Upper lobe of right lung (tissue), 1 donor: ENCODE measurements at places on chromosomes 5 and 9. TPM values are rescaled to one million over a fixed set of nuclear protein-coding genes. Genes with fewer than 3 reads are reported as not detected.

GRCh38 chr5:159409801-159410200 lies 79.5 kb upstream of the IL12B start:
- no peak overlapping the region for H3K27ac ChIP-seq
- no peak overlapping the region for H3K4me3 ChIP-seq
- no peaks in the 10 kb centered on the region for H3K36me3 ChIP-seq
- DNase-seq: no peak

- H3K27me3 ChIP-seq: no peaks in the 10 kb centered on the region
- no peaks in the 10 kb centered on the region for H3K4me1 ChIP-seq
- DNase-seq: no peak
- no peaks in the 10 kb centered on the region for H3K36me3 ChIP-seq
- H3K4me3 ChIP-seq: no peak overlapping the region
Observed at GRCh38 chr5:56516441-56516840, 283.3 kb upstream of the ANKRD55 start.

GRCh38 chr5:83378624-83379289 lies 92.8 kb upstream of the VCAN start:
- no peak overlapping the region for H3K4me3 ChIP-seq
- DNase-seq: no peak
- no peaks in the 10 kb centered on the region for H3K27me3 ChIP-seq
- no peak overlapping the region for H3K27ac ChIP-seq
- H3K36me3 ChIP-seq: no peaks in the 10 kb centered on the region

- no peak overlapping the region for H3K4me3 ChIP-seq
- DNase-seq: no peak
- no peaks in the 10 kb centered on the region for H3K36me3 ChIP-seq
- no peaks in the 10 kb centered on the region for H3K27me3 ChIP-seq
- H3K27ac ChIP-seq: no peak overlapping the region
- no peaks in the 10 kb centered on the region for H3K4me1 ChIP-seq
Observed at GRCh38 chr5:159669559-159669958, 246.7 kb upstream of the ADRA1B start.

- no peak overlapping the region for H3K27ac ChIP-seq
- no peaks in the 10 kb centered on the region for H3K4me1 ChIP-seq
- H3K4me3 ChIP-seq: no peak overlapping the region
- no peak for DNase-seq
- no peaks in the 10 kb centered on the region for H3K36me3 ChIP-seq
- H3K27me3 ChIP-seq: no peaks in the 10 kb centered on the region
Observed at GRCh38 chr5:43255704-43256103, 57.5 kb downstream of the HMGCS1 start.

DNA sequence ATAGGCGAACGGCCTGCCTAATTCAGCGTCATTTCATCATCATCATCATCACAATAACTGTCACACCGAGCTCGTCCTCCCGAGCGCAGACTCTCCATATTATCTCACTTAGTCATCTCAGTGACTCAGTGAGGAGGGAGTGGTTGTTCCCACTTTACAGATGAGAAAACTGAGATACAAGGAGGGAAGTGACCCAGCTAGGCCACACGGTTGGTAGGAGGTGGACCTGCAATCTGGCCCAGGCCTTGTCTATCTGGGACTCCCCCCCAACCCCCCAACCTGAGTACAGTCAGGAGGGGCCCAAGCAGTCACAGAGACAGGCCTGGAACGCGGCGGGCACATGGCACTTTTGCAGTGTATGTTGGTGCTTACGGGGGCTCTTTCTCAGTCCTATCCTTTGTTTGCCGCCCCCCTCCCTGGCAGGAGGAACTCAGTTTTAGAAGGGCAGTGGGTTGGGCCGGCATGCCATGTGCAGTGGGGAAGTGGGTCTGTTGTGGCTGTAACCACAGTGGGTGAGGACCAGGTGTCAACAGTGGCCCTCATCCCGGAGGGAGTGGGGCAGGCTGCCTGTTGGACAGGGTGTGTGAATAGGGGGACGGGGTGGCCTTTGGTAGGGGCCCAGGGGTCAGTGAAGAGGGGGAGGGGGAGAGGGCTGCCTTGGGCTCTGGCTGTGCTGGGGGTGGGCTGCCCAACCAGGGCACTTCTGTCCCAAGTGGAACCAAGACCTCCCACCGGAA lies 1.7 kb upstream of the RXRA start:
- no peaks in the 10 kb centered on the region for H3K27me3 ChIP-seq
- no peaks in the 10 kb centered on the region for H3K36me3 ChIP-seq
- H3K27ac ChIP-seq: peak overlapping the region; percentile 89
- peak overlapping the region; percentile 67 for H3K4me3 ChIP-seq
- peaks cover 40% of the 10 kb centered on the region for H3K4me1 ChIP-seq

DNA sequence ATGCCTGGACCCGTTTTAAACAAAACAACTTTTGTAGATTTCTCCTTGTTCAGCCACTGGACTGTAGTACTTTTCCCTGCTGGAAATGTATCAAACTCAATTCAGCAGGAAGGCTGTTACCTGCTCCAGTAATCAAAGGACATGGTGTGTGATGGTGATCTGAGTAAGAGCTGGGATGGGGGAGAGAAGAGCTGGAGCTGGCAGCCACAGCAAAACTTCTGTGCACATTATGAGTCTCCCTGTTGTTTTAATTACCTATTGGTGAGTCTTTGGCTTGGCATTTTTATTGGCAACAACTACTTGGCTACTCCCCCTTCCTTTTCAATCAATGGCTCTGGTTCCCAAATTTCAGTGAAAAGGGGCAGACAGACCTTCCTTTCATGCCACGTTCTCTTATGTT lies 9.7 kb downstream of the NREP start:
- no peak overlapping the region for H3K4me3 ChIP-seq
- H3K27ac ChIP-seq: no peak overlapping the region
- no peaks in the 10 kb centered on the region for H3K27me3 ChIP-seq
- no peaks in the 10 kb centered on the region for H3K36me3 ChIP-seq
- H3K4me1 ChIP-seq: peaks cover 17% of the 10 kb centered on the region
- no peak for DNase-seq

Gene SLCO6A1
- total RNA-seq: not detected

GRCh38 chr5:125961150-125961549 lies 462.1 kb upstream of the GRAMD2B start:
- H3K4me1 ChIP-seq: no peaks in the 10 kb centered on the region
- no peak overlapping the region for H3K4me3 ChIP-seq
- no peak overlapping the region for H3K27ac ChIP-seq
- no peaks in the 10 kb centered on the region for H3K36me3 ChIP-seq
- DNase-seq: no peak
- H3K27me3 ChIP-seq: no peaks in the 10 kb centered on the region

Gene INSL6
- not detected for total RNA-seq
